Stimulated activated CD8-positive, alpha-beta memory T cell treated with anti-CD3 and anti-CD28 coated beads, Interleukin-2, amount 100 ng/mL, for 1 hour (primary cell): ENCODE measurements at places on chromosomes 2 and 18.

- no peak for DNase-seq
Measured at GRCh38 chr2:238278626-238279323, 9.6 kb downstream of the PER2 start.

DNA sequence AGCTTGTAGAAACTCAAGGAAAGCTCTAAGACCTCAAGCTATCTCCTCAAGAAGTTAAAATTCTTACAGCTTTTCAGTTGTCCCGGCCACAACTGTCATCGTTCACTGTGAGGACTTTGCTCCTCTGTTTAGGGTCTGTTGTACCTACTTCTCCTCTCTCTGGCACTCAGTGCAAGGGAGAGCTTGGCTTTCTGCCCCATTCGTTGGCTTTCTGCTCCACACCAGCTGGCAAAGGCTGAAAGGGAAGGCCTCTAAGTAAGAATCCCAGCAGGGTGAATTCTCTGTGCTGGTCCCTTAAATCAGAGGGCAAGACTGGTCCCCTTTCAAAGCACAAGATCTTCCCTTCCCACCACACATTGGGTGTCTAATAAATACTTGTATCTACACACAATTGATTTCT is 17.3 kb downstream of the ZBTB7C start:
- DNase-seq: no peak

DNA sequence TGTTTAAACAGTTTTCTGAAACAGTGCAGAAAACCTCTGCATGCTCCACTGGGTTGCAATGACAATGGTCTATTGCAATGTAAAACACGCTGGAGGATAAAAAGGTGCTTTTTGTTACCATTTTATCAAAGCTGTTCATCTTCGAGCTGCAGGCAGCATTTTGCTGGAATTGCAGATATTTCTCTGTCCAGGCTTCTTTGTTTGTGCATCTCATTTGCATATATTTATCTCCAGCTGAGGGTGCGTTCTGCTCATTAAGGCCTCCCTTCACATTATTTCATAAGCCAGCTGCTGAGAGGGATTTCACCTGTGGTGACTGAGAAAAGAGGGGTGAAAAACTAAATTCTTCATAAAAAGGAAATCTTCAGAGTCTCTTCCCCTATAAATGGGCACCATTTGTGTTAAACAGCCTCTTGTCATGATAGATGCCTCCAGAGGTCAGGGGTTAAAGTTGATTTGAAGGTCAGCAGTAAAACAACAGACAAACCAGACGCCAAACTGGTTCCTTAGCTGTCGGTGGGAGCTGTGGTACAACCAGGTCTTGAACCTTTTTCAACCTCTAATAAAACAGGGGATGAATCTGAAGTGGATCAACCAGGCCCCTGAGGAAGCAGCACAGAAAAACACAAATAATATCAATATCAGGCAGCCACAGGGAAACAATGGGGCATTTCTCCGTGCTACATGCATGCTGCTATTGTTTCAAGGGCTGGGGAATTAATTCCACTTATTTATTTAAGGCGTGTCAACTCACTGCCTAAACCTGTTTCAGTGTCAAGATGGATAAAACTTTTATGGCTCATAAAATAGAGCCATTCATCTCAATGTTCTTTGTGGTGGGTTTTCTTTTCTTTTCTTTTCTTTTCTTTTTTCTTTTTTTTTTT is 265.1 kb downstream of the MEIS1 start:
- DNase-seq: no peak

DNA sequence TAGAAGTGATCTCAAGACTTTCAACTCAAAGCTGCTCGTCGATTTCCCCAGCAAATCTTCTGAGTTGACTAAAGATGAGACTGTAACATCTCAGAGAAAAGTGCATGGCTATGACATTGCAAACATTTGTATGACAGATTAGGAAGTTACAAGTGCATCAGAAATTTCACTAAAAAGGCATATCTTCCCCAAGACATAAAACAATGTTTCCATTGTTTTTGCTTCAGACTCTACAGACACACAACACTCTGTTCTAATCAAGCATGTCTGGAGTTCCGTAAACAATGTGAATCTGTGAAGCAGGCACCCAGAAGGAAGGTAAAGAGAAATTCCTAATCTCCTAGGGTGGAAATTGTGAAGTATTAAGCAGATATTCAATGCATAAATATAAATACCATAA is 144.6 kb upstream of the LYPD1 start:
- no peak for DNase-seq

DNA sequence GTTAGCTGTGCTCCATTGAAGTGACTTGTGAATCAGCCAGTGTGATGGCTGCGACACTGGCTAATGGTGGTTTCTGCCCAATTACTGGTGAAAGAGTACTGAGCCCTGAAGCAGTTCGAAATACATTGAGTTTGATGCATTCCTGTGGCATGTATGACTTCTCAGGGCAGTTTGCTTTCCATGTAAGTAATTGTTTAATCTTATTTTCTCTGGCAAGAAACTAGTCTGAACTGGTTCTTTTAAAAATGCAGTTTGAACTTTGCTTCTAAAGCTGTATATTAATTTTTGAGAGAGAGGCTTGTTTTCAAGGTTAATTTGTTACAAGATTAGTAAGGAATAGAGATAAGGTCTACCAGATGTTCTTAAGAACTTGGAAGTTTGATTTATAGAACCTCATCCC is 46.7 kb downstream of the GLS start:
- no peak for DNase-seq

DNA sequence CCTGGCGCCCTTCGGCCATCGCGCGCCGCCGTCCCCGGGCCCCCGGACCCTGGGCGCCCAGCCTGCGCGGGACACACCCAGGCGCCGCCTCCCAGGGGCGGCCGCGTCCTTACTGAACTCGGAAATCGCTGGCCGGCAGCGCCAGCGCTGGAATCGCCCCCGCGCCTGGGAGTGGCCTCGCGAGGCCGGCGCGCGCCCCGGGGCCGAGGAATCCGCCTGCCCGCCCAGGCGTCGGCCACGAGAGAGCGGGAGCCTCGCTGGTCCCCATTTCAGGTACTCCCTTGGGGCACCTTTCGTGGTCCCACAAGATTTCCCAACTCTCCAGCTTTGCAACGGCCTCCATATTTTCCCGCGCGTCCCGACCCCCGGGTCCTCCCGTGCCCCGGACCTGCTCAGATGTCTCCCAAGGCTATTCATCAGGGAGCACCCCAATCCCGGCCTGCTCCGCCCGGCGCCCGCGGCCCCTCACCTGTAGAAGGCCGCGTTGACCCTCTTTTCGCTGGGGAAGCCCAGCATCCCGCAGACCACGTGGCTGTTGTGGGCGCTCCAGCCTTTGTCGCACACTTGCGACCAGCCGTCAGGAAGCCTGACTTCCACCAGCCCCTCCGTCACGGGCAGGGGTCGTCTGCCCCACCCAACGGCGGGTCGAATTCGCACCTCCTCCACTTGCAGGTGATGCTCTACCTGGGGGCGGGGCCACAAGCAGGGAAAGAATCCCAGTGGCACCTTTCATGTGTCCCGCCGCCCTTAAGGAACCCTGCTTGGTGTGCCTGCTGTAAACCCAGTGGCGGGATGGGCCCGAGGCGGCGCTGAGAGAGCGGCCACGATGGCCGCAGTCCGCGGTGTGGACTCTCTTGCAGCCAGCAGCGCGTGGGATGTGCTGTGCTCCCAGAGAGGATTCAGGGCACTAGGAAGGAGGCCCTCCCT is 4.6 kb downstream of the LOXL3 start:
- no peak for DNase-seq

GRCh38 chr2:113795405-113795920 is 39.0 kb upstream of the SLC35F5 start:
- no peak for DNase-seq

DNA sequence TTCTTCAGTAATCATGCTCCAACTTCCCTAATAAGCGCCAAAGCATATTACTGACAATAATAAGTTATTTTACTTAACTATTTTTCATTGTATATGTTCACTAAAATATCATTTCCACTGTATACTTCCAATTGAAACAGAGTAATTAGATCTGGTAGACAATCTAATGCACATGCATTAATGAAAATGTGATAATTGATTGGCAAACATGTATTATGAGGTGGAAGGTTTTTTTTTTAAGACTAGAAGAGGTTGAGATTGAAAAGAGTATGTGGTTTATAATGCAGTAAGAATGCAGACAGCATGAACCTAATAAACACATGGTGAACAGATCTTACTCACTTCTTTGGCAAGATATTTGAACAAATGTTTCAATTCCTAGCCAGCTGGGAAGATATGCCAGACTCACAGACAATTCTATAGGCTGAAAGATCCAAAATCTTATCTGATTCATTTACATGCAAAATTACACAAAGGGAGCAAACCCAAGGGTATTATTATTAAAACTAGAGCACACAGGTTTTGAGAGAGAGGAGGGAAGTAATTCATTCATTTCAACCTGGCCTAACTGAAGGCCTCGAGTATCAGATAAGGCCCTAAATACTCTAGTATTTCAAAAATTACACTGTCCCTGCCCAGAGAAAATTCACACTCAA is 2.8 kb downstream of the NCKAP1 start:
- no peak for DNase-seq

DNA sequence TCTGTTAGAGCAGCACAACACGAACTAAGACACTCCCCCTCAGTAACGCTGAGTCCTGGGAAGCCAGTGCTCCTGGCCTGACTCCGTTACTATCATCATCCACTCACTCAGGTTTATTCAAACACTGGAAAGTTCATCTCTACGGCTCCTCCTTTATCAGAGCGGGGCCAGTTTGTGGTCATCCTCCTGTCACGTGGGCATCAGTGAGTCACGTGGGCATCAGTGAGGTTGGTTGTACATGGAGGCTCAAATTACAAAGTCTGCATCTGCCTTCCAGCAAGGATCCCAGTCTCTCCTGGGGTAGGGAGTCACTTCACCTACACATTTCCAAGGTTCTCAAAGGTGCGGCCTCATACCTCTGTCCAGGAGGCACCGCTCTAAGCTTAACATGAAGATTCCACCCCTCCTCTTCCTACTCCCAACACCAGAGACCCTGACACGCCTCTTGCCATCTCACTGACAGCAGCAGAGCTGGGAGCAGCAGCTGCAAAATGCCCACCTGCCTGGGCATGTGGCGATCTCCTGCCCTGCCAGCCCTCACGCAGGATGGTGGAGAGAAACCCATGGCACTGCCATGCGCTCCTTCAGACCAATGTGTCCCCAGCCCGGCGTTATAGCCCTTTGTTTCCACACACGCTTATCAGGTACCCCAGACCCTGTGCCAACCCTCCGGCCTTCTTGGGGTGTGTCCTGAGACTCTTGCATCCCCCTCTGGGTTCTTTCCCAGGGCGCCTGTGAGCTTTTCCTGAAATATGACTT is 99.2 kb upstream of the PTPRM start:
- no peak for DNase-seq

DNA sequence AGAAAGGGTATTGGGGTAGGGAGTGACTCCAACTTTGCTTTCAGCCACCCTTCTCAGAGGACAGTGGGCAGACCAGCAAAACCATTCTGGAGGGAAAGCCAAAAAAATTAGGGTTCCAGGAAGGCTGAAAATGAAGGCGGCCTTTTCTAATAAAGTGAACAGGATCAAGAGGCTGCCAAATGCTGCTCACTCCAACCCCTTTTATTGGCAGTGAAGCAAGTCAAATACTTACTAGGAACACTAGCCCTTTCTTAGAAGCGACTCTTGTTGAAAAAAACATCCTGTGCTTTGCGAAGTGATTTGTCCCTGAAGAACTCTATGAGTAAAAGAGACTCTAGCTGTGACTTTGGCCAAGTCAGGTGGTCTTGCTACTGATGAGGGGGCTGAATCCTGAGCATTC is 83.6 kb upstream of the CYP1B1 start:
- DNase-seq: no peak

DNA sequence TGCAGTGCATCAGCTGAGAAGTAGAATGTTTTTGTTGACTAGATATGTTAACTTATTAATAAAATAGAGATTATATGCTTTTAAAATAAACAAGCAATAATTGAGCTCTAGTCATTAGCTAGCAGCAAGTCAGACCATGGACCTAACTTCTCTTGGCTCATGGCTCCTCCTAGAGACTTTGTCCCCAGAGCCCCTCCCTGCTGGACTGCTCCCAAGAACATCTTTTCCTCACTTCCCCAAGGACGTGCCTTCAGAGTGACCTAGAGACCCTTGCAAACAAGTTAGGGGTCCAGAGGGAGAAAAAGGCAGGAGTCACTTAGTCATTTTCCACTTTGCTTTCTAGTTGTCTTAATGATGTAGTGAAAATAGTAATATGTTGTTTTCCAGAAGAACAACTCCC is 312.5 kb upstream of the NRP2 start:
- DNase-seq: no peak

DNA sequence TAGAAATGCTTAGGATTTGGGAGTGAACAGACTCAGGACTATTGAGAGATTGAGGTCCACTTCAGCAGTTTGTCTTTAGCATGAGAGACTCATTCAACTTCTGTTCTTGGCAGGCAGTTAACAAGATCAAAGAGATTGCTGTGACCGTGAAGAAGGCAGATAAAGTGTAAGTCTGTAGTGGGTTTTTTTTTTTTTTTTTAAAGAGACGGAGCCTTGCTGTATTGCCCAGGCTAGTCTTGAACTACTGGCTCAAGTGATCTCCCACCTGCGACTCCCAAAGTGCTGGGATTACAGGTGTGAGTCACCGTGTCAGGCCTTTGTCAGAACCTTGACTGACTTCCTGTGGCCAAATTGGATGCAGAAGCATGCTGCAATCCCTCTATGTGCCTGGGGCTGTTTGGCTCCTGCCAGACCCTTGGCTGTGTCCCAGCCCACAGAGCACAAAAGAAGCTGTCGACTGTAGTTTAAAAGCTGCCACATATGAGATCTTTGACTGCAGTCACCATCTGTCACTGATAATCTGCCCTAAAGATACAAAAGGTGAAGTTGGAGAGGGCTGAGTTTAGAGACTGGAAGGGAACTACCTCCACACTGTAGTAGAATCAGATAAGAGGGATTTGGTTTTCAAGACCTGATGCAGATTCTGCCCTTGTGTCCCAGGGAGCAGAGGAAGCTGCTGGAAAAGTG is 9.9 kb downstream of the CCT7 start:
- no peak for DNase-seq

DNA sequence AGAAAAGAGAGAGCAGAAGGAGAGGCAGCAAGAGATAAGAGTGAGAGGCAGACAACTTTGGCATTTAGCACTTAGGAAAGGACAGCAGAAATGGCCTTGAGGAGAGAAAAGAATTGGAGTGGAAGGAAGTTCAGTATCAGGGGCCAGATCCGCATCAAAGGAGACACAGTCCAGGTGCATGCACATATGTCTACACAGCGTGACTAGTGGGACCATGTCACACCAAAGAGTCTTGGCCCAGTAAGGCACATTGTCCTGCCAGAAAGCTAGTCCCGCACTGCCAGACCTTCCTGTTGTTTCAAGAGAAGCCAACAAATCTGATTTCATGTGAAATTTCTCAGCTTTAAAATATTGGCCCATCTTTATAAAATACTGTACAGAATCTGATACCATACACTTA is 8.5 kb upstream of the STK39 start:
- no peak for DNase-seq
